Upper lobe of left lung (tissue), 6 donors: ENCODE measurements at places on chromosomes 1 and 21.

GRCh38 chr1:88149686-88150085, 534.4 kb upstream of the PKN2 start:
- DNase-seq, result no peak

DNA sequence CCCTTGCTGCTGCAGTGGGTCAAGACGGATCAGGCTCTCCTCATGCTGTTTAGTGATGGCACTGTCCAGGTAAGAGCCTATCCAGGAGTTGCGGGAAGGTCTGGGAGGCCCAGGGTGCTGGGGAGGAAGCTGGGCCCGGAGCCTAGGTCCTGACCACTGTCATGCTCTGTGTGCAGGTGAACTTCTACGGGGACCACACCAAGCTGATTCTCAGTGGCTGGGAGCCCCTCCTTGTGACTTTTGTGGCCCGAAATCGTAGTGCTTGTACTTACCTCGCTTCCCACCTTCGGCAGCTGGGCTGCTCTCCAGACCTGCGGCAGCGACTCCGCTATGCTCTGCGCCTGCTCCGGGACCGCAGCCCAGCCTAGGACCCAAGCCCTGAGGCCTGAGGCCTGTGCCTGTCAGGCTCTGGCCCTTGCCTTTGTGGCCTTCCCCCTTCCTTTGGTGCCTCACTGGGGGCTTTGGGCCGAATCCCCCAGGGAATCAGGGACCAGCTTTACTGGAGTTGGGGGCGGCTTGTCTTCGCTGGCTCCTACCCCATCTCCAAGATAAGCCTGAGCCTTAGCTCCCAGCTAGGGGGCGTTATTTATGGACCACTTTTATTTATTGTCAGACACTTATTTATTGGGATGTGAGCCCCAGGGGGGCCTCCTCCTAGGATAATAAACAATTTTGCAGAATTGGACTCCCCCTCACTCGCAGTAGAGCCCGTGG, 1.7 kb downstream of the DYNLT4 start:
- no peak for DNase-seq

DNA sequence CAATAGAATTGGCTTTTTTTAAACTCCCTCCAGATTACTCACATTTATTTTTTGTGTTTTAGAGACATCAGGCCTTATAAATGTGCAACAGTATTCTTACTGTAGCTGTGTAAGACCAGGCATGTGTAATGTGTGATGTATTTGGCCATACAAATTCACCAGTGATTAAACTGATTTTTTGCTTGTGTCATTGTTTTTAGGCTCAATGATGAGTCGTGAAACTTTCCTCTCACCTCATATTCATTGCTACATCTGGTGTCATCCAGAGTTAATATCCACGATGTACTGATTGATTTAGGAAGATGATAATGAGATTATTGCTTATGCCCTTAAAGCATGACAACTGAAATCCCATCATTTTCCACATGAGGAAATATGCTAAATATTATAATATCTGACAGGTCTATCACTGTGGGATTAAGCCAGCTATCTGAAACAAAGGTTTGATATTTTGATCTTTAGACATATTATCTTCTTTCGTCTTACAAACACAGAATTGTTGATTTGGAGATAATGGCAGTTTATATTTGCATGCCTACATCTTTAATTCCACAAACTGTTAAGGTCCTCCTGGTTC, 487.9 kb downstream of the PTBP2 start:
- no peak for DNase-seq

- no peak for DNase-seq
These were observed 19.7 kb upstream of the DIPK1A start for GRCh38 chr1:92980732-92981647.

DNA sequence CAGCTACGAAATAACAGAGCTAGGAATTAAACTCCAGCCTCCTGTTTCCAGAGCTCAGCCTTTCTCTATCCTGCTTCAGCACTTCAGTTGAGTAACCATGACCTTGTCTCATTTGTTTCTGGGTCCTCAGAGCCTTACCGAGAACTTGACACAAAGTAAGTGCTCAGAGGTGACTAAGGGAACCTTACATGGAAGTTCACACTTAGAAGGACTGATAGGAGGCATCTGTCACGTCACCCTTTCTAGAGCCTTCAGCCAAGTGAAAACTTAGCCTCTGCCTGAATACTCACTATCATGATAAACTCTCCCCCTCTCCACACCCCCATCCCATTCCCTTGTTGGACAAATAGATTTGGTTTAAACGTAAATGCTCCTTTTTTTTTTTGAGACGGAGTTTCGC, 9.8 kb upstream of the LUZP1 start:
- DNase-seq, result no peak

DNA sequence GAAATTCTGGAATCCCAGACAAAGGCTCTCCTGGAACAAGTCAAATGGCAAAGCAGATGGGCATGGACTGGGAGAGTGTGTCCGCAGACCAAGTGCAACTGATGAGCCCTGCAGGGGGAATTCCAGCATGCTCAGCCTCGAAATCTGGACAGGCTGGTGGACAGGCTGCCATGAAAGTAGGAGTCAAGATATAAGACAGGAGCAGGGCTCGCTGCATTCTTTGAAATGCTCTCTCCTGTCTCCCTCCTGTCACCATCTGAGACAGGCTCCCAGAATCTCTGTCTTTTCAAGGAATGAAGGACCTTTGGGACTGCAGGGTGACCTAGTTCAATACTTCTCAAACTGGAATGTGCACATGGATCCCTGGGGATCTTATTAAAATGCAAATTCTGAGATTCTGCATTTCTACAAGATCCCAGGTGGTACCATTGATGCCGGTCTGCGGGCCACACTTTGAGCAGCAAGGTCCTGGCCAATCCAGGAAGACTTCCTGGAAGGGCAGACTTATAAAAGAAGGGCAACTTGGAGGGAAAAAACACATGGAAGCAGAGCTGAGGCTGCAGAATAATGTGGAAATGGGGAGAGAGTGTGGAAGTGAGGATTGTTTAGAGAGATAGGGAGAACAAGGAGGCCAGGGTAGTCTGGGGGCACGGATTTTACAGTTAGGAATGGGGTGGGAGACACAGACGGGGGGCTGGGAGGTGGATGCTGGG, 29.8 kb downstream of the TNNT2 start:
- no peak for DNase-seq

DNA sequence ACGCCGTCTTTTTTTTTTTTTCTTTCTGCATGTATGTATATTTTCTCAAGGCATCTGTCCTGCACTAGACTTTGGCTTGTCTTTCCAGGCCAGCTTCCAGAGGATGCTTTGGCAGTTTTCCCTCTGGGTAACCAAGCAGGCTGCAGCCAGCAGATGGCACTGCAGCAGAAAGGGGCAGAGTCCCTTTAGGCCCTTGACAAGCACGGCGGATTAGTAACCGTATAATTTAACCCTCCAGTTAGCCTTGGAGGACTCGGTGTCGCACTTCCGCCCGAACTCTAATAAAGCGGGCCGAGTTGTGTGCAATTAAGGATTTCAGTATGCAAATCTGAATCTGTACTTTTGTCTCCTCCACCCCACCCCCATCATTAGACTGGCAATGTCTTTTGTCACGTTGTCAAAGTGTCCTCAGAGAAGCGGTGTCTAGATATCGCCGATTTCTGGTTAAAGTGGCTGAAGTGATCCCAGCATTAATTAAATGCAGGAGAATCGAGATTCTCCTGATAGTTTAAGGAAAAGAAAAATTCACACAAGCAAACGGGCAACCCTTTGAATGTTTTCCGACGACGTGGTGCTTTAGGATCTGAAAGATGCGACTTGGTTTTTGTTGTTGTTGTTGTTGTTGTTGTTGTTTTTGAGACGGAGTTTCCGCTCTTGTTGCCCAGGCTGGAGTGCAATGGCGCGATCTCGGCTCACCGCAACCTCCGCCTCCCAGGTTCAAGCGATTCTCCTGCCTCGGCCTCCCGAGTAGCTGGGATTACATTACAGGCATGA, 1.1 kb upstream of the TMEM167B start:
- peak; percentile 72 for DNase-seq

DNA sequence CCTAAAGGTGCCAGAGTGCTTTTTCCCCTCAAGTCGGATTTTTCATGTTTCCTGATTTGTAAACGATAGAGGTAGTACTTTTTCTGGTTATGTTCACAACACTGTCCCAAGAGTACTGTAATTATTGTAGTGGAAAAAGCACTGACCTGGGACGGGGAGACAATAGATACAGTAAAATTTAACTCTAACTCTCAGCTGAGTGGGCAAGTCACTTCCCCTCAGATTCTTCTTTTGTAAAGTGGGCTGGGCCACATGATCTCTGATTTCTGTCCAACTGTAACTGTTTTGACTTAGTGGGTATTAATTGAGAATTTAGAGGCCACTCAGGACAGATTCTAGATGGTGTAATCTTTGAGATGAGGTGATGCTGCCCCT, 19.1 kb downstream of the MARCKSL1 start:
- no peak for DNase-seq

DNA sequence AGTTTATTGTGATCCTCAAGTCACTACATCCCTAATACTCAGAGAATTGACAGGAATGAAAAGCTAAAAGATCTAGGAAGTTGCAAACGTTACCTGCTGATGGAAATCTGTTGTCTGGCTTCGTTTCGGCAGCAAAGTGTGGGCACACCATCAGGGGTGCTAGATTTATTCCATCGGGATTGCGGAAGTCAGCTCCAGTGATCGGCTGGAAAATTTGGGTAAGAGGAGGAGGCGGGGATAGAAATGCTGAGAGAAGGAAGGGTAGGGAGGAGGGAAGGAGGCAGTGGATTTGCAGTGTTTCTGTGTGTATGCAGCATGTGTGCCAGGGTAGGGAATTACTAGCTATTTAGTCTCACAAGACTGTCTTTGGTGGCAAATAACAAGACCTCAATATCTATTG, at the start of gene CTSK:
TSS of gene CTSK (minus strand) at position 140 of the 400 bp plus-strand sequence. CDS start 1,455 bp downstream, outside the sequence.
- DNase-seq, result no peak

DNA sequence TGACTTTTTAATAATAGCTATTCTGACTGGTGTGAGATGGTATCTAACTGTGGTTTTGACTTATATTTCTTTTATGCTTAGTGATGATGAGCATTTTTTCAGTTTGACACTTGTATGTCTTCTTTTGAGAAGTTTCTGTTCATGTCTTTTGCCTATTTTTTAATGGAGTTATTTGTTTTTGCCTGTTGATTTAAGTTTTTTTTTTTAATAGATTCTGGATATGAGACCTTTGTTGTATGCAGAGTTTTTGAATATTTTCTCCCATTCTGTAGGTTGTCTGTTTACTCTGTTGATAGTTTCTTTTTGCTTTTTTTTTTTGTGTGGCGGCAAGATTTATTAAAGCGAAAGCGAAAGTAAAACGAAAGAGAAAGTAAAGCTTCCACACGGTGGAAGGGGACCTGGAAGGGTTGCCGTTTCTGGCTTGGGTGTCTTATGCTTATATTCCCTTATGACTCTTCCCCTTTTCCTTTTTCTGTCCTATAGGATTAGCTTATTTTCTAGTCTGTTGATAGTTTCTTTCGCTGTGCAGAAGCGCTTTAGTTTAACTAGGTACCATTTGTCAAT, 67.6 kb downstream of the TBX19 start:
- DNase-seq, result no peak

DNA sequence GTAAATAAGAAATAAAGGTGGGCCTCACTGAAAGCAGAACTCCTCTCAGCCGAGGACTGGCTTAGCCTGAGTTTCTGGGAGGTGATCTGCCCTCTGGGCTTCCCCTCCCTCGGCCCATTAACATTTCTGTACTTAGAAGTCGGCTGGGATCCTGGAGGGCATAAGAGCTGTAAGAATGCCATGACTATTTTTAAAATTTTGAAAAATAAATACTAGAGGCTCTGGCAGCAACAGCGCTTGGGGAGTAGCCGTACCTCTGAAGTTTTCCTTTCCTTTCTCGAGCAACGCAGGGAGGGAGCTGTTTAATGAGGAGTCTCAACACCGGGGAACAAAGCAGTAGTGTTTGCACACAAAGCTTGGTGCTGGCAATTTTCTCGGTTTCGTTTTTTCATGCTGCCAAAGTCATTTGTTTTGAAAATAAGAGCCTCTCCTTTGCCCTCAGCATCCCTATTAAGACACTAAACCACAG, 498.7 kb downstream of the SMYD3 start:
- no peak for DNase-seq

GRCh38 chr1:179314928-179315327, 21.3 kb downstream of the SOAT1 start:
- DNase-seq, result no peak
